ENCODE measurements at places on chromosomes 5 and 9. TPM values are rescaled to one million over a fixed set of nuclear protein-coding genes. Genes with fewer than 3 reads are reported as not detected.

The PLAC8L1 gene
- not detected for polyA plus RNA-seq

The CCDC112 gene
- polyA plus RNA-seq = 2.1 TPM

The BAAT gene
- 0.08 TPM for polyA plus RNA-seq

The IL17B gene
- polyA plus RNA-seq = not detected

The CTNND2 gene
- polyA plus RNA-seq = not detected

The PIP5K1B gene
- polyA plus RNA-seq = 0.05 TPM

The KLHL9 gene
- polyA plus RNA-seq = 18.7 TPM

The CMYA5 gene
- polyA plus RNA-seq = 0.25 TPM

The GRIA1 gene
- not detected for polyA plus RNA-seq

The HMCN2 gene
- not detected for polyA plus RNA-seq

The ADAM19 gene
- polyA plus RNA-seq = 22.7 TPM

The GTF3C4 gene
- 6.6 TPM for polyA plus RNA-seq

The FAM78A gene
- 0.33 TPM for polyA plus RNA-seq

The NR2F1-AS1 gene
- polyA plus RNA-seq = 0.33 TPM

The KLF4 gene
- 14.9 TPM for polyA plus RNA-seq

The C1QTNF3 gene
- 1.1 TPM for polyA plus RNA-seq

The FABP6 gene
- 1.7 TPM for polyA plus RNA-seq

The STC2 gene
- 4.1 TPM for polyA plus RNA-seq

The MRPL22 gene
- polyA plus RNA-seq = 76.9 TPM

The DBH gene
- polyA plus RNA-seq = not detected

The CATSPER3 gene
- polyA plus RNA-seq = 0.10 TPM

The PCDHGB6 gene
- polyA plus RNA-seq = 0.30 TPM

The TICAM2 gene
- 0.06 TPM for polyA plus RNA-seq

The IFNE gene
- polyA plus RNA-seq = 3.9 TPM

The UBAC1 gene
- 50.7 TPM for polyA plus RNA-seq

The BARX1 gene
- polyA plus RNA-seq = not detected

Measured in keratinocyte (primary cell).